ENCODE measurements at places on chromosomes 5 and 9.

GRCh38 chr5:10663489-10664179 is 97.4 kb downstream of the DAP start:
- no peak for DNase-seq

DNA sequence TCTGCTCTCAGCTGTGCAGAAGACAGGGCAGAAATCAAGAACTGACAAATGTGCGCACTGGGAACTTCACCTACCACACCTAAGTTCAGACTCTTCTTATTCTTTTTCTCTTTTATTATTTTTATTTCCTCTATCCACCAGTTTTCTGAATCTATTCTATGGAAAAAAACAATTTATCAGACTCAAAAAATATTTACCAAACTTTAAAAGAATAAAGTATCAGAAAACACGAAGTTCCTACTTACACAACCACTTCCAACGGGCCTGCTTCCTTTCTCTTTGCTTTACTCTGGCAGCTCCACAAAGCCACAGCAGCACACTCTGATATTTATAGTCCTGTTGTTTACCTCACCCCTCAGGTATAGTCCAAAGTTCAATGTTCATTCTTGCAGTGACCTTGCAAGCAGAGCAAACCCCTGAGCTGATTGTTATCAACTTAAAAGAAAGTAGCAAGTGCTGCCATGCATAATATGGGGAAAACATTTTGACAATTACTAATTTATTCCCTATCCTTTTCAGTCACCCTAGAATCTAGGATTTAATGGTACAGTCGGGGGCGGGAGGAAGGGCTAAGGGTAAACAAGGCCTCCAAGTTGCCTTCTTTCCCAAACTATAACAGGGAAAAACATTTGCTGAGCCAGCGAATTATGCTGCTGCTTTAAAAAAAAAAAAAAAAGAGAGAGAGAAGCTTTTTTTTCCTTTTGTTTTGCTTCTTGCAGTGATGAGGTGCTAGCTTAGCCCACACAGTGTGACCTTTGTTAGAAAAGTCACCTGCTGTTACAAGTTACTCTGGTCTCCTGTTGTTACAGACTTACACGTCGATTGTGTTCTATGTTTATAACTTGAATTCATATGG is at the start of gene SELENOP:
SELENOP (minus strand) TSS at position 302 of the 856 bp plus-strand sequence. CDS start 3,539 bp downstream, outside the sequence.
- no peak for DNase-seq

- no peak for DNase-seq
Observed at GRCh38 chr5:142320430-142320738, 4.4 kb downstream of the SPRY4 start.

- DNase-seq = no peak
Observed at GRCh38 chr5:106940986-106941385, 729.8 kb downstream of the EFNA5 start.

GRCh38 chr5:96562614-96563013 is 99.6 kb upstream of the CAST start:
- no peak for DNase-seq

DNA sequence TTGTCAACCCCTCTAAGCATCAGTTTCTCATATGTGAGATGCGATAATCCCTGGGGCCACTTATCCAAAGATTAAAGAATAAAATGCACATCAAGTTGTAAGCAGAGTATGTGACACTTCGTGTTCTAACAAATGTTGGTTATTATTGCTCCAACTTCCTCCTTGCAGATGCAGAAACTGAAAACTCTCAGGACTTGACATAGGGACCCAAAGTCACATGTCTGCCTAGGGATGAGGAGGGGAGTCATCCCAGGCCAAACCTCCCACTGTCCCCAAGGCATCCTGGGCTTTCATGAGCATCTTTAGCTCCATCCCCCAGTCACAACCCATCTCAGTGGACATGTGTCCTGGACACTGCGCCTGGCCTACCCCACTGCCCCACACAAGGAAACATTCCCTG is 27.5 kb upstream of the SYK start:
- DNase-seq = no peak

- no peak for DNase-seq
Observed at GRCh38 chr5:131533836-131534235, 101.2 kb downstream of the RAPGEF6 start.

Data from stimulated activated CD8-positive, alpha-beta memory T cell treated with anti-CD3 and anti-CD28 coated beads, Interleukin-7, amount 100 ng/mL, for 48 hours (primary cell).